ENCODE measurements at places on chromosomes 1 and 21.
A peak's percentile ranks its signal among the peaks of the same experiment; 100 is the strongest.

DNA sequence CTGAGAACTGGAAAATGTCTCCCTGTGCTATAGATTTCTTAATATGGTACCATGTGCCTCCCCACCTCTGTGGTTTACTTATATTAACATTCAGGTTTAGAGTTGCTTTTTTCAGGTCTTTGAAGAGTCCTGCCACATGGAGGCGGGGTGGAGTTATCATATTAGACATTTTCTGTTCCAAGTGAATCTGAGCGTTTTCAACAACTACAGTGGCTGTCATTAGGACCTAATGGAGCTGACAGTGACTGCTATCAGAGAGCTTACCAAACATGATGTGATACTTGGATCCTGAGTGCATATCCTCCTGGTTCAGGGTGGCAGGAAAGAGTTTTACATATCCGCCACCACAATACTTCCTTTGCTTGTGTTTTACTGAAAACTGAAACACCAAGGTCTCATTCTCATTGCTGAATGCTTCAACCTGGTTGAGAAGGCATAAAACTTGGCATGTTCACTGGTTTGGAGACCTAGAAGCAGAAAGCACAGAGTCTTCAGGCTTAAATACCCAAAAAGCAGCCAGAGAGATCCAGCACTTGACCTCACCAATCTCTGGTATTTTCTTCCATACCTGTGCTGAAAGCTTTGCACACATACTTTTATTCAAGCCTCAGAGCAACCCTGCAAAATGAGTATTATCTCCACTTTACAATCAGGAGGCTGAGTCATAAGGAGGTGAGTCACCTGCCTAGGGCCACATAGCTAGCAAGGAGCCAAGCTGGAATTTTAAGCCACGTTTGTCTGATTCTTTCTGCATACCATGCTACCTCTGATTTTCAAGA, 47.4 kb upstream of the OSBPL9 start:
- no peak for DNase-seq

- DNase-seq: no peak
Observed at GRCh38 chr1:24186993-24187790, at the start of gene IFNLR1. TSS of gene IFNLR1 (minus strand) at chr1:24187289. CDS start at chr1:24187248, 41 bp downstream.

GRCh38 chr1:54493608-54494007, 54.4 kb upstream of the ACOT11 start:
- no peak for DNase-seq

- peak; percentile 94 for DNase-seq
Observed at GRCh38 chr1:110495926-110496600, 22.9 kb downstream of the KCNA10 start.

DNA sequence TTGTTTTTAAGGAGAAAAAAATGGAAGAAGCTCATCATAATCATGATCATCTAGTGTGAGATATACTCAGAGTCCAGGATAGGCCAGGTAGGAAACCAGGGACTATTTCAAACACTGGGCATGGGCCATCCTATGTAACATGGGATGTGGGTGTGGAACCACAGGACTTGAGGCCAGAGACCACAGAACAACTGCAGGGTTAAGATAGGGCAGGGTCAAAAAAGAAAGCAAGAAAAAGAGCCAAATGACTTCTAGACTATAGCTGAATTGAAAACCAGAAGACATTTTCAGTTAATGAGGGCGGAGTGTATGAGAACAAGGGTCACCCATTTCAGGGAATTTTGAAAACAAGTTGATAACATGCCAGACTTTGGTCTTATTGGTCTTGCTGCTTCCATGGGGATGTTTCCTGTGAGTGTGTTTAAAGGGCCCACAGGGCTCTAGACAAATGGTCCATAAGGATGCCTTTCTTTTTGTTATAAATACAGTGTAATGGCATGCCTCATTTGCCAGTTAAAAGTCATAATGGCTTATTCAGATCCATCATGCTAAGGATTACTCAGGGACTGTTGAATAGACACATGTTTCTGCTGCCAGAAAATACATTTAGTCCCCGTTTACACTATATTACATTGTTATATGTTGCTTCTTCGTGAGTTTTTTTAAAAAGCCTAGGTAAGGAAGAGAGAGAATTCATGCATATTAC, 182.0 kb upstream of the C21orf91 start:
- DNase-seq: no peak

- no peak for DNase-seq
Observed at GRCh38 chr21:46437511-46437910, 21.2 kb upstream of the DIP2A start.

GRCh38 chr1:206982216-206982615, 12.0 kb upstream of the FCAMR start:
- DNase-seq: no peak

DNA sequence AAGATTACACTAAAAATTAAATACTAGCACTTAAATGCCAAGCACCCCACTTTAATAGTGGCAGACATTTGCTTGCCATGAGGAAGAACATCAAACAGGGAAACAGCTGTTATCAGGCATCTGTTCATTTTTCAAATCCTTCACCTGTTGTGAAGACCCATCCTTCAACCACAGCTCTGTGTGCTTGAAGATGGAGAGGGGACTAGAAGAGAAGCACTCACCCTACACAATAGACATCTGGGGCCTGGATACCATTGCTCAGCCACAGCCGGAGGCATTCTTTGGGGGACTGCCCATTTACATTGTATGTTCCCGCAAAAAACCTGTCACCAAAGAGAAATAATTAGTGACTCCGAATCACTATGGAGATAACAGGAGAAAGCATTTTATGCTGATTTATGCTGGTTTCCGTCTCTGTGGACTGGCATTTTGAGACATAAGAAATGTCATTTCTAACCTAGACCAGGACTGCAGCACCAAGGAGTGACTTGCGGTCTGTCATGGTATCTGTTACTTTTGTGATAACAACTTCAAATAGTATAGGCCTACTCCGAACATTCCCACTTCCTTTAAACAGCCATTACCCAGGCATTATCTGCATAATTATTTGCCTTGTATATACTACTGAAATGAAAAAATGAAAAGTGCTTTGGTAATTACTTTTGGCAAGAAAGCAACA, 28.8 kb upstream of the MTF1 start:
- DNase-seq: no peak

DNA sequence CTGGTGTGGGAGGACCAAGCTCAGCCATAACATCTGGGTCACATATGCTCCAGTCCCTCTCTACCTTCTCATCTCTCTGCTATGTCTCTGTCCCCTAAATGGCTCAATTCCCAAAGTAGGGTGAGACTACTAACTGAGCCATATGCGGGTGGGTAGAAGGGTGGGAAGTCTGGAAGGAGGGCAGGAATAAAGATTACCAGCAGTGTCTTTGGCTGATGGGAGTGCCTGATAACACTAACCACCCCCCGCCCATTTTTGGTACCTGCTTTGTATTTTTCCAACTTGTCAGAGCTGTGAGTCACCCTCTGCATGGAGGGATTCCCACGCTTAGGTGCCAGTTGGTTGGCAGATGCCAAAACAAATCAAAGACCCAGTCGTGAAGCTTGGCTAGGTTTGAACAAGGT, 14.9 kb upstream of the SSBP3 start:
- DNase-seq: no peak

GRCh38 chr1:234096161-234096770, 191.8 kb downstream of the SLC35F3 start:
- no peak for DNase-seq

DNA sequence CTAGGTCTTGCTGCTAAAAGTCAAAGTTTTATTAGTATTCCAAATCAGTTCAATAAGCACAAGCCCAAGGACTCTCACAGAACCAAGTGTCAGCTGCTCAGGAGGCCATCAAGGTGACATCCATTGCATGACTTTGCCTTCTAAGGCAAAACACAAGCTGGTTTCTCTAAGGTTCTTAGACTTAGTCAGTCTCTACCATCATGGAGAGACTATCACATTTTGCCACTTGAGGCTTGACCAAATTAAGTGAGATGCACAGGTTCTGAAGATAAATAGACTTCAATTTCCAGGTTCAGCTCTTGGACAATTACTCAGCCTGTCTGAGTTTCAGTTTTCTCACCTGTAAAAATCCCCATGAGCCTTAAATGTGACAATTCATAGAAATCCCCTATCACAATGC, 29.0 kb downstream of the TRIT1 start:
- no peak for DNase-seq

DNA sequence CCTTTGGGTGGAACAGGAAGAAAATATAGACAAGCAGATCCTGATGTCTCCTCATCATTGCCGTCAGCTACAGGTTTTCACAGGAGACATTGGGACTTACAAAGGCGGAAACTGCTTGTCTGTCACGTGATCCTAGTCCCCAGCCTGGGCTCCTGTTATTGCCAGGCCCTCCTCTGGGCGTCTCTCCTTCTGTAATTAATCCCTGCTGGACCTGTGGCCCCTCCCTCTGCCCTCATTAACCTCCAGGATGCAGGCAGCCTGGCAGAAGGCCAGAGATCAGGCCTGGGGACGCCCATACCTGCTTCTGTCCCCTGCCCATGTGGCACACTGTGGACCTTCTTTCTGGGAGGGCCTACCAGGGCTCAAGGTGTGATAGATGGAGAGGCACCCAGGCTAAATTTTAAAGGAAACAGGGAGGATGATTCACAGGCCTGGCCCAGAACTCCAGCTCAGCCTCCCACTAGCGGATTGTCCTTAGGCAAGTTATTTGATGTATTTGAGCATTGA, 2.4 kb downstream of the S100A5 start:
- DNase-seq: no peak

DNA sequence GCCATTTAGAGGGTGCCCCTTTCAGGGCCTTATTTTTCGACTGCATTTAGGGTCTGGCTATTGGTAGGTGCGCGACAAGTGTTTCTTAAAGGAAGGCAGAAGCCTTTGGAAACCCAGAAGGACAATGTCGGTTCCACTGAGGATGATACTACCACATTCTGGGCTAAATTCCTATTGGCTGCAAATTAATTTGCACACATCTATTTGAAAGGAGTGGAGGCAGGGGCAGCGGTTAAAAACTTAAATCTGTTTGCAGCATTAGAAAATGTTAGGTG, 1.1 kb downstream of the PATJ start:
- no peak for DNase-seq

GRCh38 chr1:54199151-54199764, 572 bp downstream of the CYB5RL start:
- DNase-seq: no peak

- peak; percentile 36 for DNase-seq
Observed at GRCh38 chr1:160951443-160952128, 3.0 kb downstream of the ITLN2 start.

GRCh38 chr1:7616953-7617352, 154.1 kb upstream of the VAMP3 start:
- DNase-seq: no peak

GRCh38 chr1:221772117-221772516, 30.2 kb upstream of the DUSP10 start:
- no peak for DNase-seq

GRCh38 chr1:17953921-17954320, 153.7 kb upstream of the IGSF21 start:
- no peak for DNase-seq

DNA sequence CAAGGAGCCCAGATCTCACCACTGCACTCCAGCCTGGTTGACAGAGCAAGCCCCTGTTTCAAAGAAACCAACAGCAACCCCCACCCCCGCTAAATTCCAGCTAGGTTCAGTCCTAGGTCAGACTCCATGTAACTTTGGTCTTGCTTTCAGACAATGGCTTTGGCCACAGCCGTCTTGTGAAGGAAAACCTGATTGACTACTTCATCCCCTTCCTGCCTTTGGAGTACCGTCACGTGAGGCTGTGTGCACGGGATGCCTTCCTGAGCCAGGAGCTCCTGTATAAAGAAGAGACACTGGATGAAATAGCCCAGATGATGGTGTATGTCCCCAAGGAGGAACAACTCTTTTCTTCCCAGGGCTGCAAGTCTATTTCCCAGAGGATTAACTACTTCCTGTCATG, 12.9 kb downstream of the TOR3A start:
- no peak for DNase-seq

DNA sequence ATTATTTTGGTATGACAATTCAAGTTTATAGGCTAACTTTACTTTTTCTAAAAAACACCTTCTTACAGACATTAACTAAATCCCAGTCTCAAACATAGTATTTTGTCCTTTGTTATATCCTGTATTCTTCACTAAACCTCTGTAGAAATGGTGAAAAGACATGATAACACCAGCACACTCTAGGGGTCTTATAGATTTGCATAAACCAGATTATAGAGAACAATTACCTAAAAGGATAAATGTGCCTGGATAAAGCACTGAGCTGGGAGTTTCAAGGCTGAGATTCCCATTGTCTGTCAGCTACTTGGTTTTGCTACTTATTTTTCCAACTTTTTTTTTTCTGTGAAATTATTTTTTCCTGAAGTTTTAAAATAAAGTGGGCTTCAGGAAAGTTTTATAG, 1288.6 kb upstream of the TMPRSS15 start:
- no peak for DNase-seq

DNA sequence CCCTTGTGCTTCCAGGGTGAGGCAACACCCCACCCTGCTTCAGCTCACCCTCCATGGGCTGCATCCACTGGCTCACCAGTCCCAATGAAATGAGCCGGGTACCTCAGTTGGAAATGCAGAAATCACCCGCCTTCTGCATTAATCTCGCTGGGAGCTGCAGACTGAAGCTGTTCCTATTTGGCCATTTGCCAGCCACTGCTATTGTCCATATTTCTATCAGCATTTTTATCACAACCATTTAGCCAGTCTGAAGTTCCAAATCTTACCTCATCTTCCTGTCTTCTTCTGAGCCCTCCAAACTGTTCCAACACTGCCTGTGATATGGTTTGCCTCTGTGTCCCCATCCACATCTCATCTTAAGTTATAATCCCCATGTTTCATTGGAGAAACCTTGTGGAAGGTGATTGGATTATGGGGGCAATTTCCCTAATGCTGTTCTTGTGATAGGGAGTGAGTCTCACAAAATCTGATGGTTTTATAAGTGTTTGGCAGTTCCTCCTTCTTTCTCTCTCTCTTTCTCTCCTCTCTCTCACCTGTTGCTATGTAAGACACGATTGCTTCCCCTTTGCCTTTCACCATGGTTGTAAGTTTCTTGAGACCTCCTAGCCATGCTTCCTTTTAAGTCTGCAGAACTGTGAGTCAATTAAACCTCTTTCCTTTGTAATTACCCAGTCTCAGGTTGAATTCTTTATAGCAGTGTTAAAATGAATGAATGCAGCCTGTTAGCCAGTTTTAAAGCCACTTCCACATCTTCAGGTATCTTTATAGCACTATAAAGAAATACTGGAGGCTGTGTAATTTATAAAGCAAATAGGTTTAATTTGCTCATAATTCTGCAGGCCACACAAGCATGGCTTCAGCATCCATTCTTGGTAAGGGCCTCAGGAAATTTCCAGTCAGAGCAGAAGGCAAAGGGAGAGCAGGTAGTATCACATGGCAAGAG, 203.5 kb downstream of the FCRL5 start:
- no peak for DNase-seq

DNA sequence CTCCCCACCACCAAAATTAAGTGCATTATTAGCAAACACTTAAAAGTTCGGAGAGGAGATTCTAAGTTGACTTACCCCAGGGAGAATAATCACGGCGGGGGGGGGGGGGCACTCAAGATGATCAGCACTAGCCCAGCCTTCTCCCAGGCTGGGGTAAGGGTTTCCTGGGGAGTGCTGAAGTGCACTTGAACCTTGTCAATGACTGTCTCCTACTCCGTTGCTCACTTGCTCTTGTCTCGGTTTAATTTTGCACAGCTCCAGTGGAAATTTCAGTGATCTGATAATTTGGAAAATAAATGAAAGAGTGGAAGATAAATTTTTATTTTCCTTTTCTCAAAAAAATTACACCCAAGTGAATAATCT, 59.2 kb downstream of the PBX1 start:
- DNase-seq: no peak
